ENCODE measurements at places on chromosomes 2 and 18. TPM values are rescaled to one million over a fixed set of nuclear protein-coding genes. Genes with fewer than 3 reads are reported as not detected.
A peak's percentile ranks its signal among the peaks of the same experiment; 100 is the strongest.

- DNase-seq: no peak
Measured at GRCh38 chr2:94984964-94985575, 40.4 kb upstream of the MAL start.

GRCh38 chr2:42567806-42568400 lies 529 bp upstream of the MTA3 start:
- peak; percentile 3 for DNase-seq

DNA sequence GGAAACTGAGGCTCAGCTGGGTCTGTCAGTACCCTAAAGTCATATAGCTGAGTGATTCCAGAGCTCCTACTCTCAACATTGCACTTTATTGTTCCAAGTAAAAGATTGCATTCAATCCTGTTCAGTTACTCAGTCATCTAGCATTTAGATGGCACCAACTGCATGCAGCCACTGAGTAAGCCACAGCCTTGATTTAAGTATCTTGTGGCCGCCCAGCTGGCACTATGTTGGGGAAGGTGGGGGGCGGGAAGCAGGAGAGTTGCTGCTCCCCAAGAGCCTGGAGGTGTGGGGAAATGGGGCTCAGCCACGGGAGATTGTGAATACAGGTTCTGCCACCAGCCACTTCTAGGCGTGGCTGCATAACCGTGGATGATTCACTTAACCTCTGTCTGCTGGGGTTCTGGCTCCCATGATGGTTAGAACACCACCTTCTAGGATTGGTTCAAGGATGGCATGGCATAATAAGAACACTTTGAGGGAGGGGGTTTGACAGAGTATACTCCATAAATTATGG lies 17.1 kb downstream of the ZFP36L2 start:
- no peak for DNase-seq

DNA sequence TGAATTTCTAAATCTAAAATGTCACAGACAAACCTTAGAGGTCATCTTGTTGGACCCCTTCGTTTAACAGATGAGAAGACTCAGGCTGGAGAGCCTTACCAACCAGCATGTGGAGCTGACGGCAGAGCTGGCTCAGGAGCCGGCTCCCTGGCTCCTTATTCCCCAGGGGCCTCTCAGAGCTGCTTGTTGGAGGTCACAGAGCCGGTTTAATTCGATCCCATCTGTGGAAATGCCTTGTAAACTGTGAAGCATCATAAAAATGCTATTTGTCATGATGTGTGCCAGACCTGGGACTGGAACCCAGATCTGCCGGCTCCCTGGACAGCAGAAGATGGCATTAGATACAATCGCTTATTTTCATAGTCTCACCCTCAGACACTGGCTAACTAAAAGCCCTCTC lies 8.2 kb upstream of the CIB4 start:
- no peak for DNase-seq

- DNase-seq: no peak
Measured at GRCh38 chr2:234410526-234410925, 86.4 kb downstream of the ARL4C start.

DNA sequence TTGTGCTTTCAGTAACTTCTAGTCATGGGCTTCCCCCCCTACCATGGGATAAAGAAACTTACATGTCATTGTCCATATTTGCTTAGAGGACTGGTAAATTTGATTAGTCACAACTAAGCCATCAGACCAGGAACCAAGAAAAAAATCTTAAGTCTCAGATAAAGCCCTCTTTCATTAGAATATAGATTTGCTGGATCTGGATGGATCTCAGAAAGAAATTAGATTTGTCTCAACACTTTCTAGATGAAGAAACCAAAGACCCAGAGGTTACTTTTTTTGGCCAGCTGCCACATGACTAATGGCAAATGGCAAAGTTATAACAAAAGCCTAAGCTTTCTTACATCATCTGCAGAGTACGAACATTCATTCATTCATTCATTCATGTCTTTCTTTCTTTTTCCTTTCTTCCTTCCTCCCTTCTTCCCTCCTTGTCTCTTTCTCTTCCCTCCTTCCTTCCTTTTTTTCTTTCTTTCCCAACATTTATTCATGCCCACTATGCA lies 60.2 kb downstream of the CDCA7 start:
- DNase-seq: peak; percentile 75

- DNase-seq: no peak
Measured at GRCh38 chr2:236984046-236984445, 101.6 kb upstream of the COPS8 start.

DNA sequence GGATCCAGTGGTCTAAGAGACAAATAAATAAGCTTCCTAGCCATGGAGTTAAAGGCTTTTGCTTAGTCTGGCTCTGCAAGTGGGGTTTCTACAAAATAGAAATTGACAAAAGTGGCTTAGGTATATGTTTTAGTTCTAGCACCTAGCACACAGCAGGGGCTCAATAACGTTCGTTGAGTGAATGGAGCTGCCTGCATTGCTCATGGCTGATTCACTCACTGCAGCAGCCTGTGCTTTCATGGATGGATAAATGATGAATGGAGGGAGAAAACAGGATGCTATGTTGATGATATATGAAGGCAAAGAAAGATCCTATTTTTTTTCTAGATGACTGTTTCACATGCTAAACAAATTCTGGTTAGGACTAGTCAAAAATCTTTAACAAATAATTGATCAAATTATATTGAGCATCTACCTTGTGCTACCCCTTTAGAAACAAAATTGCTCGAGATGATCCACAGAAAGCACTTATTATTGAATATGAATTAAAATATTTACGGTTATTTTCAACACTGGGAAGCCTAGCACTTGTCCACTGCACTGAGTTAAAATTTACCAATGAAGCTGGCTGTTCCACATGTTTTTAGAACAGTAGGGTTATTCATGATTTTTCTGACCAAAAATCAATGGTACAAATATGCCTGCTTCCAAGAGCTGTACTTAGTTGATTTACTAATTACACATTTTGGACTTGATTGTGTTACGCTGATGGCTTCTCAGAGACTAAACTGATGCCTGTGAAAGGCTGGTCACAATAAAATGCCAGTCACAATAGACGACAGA lies 39.6 kb downstream of the HDHD2 start:
- no peak for DNase-seq

DNA sequence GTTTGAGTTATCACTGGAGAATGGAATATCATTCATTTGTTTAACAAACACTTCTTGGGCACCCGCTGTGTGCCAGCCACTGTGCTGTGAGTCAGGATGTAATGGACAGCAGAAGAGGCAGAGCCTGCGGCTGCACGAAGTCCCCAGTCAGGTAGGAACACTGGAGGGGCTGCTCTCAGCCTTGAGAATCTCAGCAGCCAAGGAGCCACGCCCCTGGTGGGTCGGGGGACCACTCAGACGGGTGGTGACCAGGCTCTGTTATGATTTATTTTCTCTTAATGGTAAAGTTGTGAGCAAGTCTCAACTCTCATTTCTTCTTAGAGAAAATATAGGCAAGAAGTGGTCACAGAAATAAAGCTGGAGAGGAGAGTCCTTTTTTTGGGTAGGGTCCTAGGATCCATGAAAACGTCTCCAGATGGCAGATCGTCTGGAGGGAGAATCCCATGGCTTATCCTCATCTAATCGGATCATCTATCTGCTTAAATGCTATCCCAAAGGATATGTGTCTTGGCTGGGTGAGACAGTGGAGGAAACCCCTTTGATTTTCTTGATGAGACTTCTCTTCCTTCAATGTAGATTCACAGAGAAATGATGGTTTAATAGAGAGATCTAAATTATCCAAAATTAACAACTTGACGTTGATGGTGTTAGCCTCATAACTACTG lies 129.1 kb upstream of the LGALSL start:
- DNase-seq: no peak

GRCh38 chr2:21103274-21103891 lies 20.4 kb upstream of the TDRD15 start:
- no peak for DNase-seq

DNA sequence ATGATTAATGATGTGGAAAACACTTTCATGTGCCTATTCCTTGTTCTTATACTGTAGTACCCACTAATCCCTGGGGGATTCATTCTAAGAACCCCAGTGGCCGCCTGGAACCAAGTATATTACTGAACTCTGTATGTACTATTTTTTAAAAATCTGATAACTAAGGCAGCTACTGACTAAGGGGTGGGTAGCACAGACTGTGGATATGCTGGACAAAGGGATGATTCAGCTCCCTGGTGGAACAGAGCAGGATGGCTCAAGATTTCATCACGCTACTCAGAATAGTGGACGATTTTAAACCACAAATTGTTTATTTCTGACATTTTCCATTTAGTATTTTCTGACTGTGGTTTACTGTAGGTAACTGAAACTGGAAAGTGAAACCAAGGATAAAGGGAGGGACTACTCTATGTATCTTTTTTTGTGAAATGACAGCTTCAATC lies 41.8 kb upstream of the CDC42EP3 start:
- DNase-seq: peak; percentile 95

- DNase-seq: peak; percentile 71
Measured at GRCh38 chr2:12340164-12340563, 376.6 kb upstream of the TRIB2 start.

DNA sequence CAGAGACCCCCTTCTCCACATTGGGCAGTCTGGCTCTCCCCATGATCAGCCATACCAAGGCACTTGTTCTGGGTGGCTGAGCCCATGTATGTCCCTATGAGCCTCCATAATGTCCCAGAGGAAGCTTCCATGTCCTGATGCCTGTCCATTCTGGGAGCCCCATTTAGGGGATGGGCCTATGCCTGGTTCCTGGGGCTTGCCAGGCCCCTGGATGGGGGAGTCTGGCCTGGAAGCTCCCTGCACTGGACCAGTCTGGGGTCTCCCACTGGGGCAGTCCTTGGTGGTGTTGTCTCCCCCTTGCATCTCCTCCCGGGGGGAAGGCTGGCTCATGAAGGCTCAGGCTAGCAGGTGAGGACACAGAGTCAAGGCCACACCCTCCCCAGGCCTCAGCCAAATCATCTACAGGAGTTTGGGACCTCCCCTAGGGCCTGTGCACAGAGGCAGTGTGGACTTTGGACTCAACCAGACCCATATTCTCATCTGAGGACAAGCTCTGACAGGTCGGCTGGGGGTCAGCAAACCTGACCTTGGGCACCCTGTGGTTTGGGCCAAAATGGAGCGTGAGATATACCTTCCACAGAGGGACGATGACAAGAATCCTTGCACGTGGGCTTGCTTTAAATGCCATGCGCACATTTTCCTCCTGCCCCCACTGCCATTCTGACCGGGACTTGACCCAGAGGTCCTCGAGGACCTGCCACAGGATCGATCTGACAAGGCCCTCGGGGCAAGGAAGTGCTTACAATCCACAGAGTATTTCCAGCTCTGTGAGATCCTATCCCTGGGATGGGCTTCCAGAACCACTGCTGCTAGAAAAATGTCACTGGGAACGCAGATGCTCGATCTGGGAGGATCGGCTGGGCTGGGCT lies 38.8 kb downstream of the INHBB start:
- no peak for DNase-seq

DNA sequence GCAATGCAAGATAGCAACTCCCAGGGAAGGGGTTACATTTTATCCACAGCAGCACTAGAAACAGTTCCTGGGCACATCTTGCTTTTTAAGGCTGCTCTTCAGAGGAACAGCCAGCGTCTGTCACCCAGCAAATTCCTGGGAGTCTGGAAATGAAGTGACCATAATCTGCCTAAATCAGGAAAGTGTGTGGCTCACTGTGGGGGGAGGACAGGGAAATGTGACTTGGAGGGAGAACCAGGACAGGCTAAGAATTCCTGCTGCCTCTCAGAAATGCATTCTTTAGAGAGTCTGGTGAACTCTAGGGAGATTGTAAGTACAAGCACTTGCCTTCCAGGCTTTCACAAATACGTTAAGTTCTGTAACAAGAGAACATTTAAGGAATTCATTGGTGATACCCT lies 364.3 kb upstream of the SPHKAP start:
- DNase-seq: peak; percentile 38

- DNase-seq: peak; percentile 83
Measured at GRCh38 chr2:26457695-26458364, 20.1 kb downstream of the OTOF start.

DNA sequence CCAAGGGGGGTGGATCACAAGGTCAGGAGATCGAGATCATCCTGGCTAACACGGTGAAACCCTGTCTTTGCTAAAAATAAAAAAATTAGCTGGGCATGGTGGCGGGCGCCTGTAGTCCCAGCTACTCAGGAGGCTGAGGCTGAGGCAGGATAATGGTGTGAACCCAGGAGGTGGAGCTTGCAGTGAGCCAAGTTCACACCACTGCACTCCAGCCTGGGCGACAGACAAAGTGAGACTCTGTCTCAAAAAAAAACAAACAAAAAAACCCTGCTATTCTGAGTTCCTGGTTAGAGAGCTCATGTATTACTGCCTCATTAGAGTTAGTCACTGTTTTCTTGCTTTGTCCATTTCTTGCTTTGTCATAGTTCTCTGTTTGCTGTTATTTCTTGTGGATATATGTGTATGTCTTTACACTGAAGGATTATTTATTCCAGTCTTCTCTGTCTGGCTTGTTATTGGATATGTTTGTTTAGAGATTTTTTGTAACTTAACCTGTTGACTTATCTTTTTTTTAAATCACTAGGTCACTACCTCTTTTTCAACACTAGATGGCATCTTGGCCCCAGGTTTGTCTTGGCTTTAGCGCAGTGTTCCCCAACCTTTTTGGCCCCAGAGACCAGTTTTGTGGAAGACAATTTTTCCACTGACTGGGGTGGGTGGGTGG lies 17.0 kb downstream of the TTLL4 start:
- DNase-seq: peak; percentile 53

DNA sequence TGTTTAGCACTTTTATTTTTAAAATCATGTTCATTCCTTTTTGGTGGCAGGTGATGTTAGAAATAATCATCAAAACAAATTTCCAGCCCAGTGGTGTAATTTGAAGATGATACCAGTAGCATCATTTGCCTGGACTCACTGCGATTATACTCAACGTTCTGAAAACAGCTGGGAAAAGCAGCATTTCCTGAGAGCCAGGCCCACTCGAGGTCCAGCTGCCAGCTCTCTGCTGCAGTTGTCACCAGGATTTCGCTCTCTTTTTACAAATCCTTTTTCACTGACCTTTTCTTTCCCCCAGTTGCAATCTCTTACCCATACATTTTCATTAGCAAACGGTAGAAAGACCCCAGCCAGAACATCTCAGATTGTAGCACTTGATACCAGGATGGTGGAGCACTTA lies 110.6 kb upstream of the LYPD1 start:
- DNase-seq: no peak

Gene ZC3H6
- total RNA-seq: 4.3 TPM

Gene NAGK
- 97.0 TPM for total RNA-seq

Gene ACTR1B
- total RNA-seq: 56.4 TPM

Gene CYP27A1
- 20.5 TPM for total RNA-seq

Gene STEAP3
- total RNA-seq: 27.3 TPM

Gene RAB6C
- total RNA-seq: not detected

Gene MOB4
- 80.6 TPM for total RNA-seq

Gene CTAGE1
- total RNA-seq: 1.3 TPM

Gene SP9
- not detected for total RNA-seq

Gene CCDC85A
- total RNA-seq: not detected

Gene GPR39
- 39.9 TPM for total RNA-seq

Gene MALL
- total RNA-seq: 3.8 TPM

Gene NEB
- total RNA-seq: under 0.01 TPM
